Stimulated activated CD8-positive, alpha-beta memory T cell treated with anti-CD3 and anti-CD28 coated beads, Interleukin-12 subunit alpha, Interleukin-12 subunit beta, amount 100 ng/mL, for 1 hour (primary cell): ENCODE measurements at places on chromosomes 2 and 18.

GRCh38 chr2:168585700-168586099, 129.6 kb downstream of the CERS6 start:
- no peak for DNase-seq

DNA sequence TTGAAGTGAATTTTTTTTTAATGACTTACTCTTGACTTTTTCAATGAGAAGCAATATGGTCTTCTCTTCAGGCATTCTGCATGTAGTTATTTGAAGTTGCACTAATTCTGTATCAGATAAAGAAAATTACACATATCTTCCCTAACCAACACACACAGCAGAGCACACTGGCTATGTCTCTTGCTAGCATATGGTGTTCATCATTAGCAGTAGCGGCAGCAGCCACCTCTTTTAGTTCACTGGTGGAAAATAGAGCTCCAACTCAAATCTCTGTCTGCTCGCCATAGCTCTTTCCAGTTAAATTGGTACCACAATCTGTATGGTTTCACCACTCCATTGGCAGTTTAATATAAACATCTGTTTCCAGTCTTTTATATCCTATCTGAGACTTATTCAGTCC, 278.1 kb upstream of the ZEB2 start:
- DNase-seq, result no peak

DNA sequence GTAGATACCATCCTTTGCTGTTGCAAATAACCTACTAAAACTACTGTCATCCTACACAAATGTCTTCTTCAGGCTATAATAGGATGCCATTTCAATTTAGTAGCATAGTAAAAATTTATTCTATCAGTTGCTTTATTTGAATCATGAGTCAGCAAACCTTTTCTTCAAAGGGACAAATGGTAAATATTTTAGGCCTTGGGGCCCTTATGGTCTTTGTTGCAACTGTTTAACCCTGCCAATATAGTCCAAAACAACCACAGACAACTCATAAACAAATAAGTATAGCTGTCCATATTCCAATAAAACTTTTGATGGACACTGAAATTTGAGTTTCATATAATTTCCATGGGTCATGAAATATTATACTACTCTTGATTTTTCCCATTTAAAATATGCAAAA, 54.0 kb upstream of the CCBE1 start:
- DNase-seq, result no peak

DNA sequence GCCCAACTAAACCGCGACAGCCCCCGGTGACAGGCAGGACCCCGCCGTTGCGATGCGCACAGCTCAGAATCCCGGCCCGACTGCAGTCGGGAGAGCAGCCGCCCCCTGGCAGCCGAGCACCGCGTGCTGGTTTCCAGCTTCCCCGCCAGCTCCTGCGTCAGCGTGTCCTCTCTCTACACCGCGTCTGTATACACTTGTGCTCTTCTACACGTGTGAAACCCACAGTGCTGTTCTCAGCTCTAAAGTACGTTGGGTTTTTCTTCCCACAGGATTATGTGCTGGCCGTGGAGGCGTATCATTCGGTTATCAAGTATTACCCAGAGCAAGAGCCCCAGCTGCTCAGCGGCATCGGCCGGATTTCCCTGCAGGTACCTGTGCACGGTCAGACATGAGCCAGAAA, 54.0 kb downstream of the ADI1 start:
- no peak for DNase-seq

- DNase-seq, result no peak
Measured at GRCh38 chr2:31998731-31999383, 12.0 kb downstream of the MEMO1 start.

- no peak for DNase-seq
Measured at GRCh38 chr2:9285921-9286320, 79.3 kb downstream of the ASAP2 start.

DNA sequence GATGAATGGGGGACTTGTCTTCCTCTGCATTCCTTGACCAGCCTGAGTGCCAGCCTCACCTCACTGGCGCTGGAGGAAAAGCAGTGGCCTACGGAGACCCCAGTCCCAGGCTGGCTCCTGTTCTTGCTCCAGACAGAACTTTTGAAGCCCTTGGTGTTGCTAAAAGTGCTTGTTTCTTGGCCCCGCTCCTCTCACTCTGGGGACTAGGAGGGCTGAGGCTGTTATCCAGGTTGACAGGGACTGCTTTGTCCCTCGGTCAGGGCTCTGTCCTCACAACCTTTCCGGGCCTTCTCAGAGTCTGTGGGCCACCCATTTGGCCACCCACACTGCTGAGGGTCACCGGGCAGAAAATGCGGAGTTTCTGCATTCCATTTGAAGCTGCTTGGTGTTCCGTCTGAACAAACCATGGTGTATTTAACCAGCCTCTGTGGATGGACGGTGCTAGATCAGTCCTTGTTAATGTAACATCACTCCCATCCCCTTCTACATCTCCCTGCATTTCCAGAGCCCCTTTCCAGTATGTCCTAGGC, 25.6 kb downstream of the B3GNT7 start:
- DNase-seq, result no peak

- DNase-seq, result no peak
Measured at GRCh38 chr2:127407091-127407490, 11.1 kb upstream of the PROC start.

DNA sequence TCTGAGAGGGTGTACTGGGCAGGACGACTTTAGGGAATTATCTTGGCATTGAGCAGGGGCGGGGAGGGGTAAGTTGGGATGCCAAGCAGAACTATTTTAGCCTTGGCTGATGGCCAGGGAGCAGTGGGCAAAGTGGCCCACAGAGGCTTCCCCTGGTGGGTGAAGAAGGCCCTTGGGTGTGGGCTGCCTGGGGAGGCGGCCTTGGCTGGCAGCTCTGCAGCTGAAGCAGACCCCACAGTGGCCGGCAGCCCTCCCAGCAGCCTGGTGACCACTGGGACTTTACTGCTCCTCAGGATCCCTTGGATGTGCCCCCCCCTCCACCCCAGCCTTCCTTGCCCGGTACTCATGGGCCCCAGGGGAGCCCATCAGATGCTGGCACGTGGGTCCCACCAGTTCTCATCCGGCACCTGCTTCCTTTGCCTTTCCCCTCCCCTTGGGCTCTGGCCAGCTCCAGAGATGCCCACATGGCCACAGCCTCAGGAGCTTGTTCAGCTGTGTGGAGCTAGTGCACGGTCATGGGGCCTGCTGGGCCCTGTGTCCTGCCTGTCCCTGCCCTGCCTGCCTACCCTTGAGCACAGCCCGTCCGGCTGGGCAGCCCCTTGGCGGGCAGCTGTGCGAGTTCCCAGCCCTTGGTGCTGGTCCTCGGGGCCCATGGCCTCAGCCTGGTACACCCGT, 122.1 kb upstream of the HS6ST1 start:
- DNase-seq, result no peak

GRCh38 chr18:66495844-66496243, 108.0 kb downstream of the CDH19 start:
- no peak for DNase-seq

GRCh38 chr18:42824178-42824577, 291.3 kb downstream of the RIT2 start:
- no peak for DNase-seq

DNA sequence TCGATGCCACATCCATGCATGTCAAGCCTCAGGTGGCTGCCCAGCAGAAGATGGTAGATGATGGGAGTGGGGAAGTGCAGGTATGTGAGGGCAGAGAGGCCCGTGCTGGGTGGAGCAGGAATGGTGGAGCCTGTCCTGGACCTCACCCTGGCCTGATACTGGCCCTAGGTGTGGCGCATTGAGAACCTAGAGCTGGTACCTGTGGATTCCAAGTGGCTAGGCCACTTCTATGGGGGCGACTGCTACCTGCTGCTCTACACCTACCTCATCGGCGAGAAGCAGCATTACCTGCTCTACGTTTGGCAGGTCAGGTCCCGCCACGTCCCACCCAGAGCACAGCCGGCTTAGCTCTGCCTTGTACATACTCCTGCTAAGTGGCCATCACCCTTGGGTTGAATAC, 13.0 kb downstream of the VIL1 start:
- no peak for DNase-seq

DNA sequence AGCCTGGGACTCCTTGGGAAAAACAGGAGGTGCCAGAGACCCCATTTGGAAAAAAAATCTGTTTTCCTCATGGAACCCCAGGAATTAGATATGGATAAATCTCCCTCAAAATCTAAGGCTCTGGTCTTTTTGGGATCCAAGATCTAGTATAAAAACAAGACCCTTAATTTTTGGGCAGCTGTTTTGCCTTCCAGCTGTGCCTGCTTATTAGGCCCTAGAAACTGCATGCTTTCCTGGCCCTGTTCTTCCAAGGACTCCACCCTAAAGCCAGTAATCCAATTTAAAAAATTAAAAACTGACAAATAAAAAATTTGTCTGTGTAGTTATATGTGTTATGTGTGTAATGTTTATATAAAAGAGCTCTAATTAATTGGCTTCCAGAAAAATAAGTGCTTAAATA, 274.6 kb downstream of the STK39 start:
- no peak for DNase-seq

GRCh38 chr2:98870516-98871158, 65.4 kb downstream of the CRACDL start:
- no peak for DNase-seq

- DNase-seq, result no peak
Measured at GRCh38 chr18:62018759-62019041, 125.9 kb upstream of the RNF152 start.

- DNase-seq, result no peak
Measured at GRCh38 chr18:70907673-70908072, 618.8 kb downstream of the SOCS6 start.

DNA sequence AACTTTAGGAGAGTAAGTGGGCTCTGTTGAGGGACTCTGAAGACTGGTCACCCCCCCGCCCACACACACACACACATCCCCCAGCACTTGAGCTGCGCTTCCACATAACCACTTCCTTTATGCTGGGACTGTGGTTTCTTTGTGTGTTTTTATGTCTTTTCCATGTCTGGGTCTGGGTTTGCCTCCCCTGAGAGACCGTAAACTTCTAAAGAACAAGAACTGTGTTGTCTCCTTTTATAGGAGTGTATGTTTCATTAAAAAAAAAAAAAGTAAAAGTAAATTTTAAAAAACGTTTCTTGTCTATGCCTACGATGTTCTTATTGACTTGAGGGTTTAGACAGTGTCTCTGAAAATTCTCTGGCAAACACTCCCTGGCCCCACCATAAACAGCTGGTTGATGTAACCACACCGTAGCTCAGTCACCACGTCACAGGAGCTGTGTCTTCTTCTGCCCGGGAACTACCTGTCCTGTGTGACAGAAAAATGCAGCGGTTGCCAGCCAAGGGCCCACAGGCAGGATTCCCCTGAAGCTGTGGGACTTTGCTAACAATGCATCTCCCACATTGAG, 68.0 kb downstream of the KLHL29 start:
- DNase-seq, result no peak

DNA sequence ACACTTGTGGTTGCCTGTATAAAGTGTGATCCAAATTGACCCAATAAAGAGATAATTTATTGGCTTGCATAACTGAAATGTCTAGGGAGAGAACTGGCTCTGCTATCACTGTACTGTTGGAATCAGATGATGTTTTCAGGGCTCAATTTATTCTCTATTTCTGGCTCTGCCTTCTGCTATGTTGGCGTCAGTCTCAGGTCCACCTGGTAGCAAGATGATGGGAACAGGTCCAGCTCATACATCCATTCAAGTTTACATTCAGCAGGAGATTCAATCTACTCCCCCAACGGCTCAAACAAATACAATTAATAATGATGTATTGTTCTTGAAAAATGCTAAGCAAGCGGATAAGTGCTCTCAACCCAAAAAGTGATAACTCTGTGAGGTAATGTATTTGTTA, 297.7 kb upstream of the SYT4 start:
- DNase-seq, result no peak

GRCh38 chr2:110771547-110772382, 39.4 kb downstream of the ACOXL start:
- DNase-seq, result no peak

- no peak for DNase-seq
Measured at GRCh38 chr18:35525795-35526494, 28.2 kb upstream of the INO80C start.

DNA sequence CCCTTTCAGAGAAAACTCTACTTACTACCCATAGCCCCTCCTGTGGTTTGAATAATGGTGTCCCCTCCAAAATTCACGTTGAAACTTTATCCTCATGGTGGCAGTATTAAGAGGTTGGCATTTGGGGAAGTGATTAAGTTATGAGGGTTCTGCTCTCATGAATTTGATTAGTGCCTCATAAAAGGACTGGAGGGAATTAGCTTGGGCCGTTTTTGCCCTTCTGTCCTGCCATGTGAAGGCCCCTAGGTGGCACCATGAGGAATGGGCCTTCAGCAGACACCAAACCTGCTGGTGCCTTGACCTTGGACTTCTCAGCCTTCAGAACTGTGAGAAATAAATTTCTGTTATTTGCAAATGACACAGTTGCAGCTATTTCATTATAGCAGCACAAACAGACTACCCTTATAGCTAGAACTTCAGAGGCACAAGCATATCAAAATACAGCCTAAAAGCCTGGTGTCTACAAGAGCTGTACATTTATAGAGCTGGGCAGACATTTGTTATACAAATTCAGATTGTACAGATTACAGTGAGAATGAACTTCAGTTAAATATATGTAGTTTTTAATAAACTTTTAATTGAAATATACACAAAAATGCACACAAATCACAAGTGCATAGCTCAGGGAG, 2.6 kb upstream of the PTPN2 start:
- DNase-seq, result no peak

GRCh38 chr2:54964816-54965215, 85.4 kb downstream of the RTN4 start:
- DNase-seq, result no peak

- no peak for DNase-seq
Measured at GRCh38 chr2:149625271-149625670, 37.7 kb upstream of the MMADHC start.

- no peak for DNase-seq
Measured at GRCh38 chr2:166094325-166094724, 33.5 kb downstream of the SCN1A start.

- DNase-seq, result no peak
Measured at GRCh38 chr2:134272806-134273205, 18.9 kb downstream of the MGAT5 start.

DNA sequence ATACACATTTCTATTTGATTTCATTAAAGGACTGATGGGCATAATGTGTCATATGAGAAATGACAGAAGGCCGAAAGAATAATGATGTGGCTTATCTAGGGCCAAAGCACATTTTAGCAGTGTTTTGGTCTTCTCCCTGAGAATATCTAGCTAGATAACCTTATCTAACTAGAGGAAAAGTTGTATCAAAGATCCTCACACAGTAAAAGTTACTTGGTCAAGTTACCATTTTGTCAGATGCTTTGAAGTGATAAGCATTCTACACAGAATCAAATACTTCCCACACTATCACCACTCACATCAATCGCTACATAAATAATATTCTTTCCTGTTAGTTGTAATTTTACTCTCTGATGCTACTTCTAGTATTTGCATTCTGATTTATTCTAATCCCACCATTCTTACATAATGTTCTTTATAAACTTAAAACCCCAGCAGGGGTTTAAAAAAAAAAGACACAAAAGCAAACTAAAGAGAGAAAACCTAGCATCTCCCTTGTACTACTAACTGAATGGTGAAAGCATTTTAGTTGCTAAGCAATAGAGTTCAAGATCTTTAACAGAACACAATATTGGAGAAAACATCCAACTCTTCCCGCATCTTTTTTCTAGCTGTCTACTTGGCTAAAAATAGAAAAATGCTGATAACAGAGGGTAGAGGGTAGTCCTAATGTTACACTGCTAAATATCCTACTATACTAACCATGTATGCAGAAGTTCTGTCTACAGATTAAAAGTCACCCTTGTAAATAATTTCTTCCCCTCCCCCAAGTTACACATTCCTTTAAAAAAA, 8.0 kb downstream of the XPO1 start:
- DNase-seq, result no peak
